ENCODE measurements at places on chromosomes 4 and X. TPM values are rescaled to one million over a fixed set of nuclear protein-coding genes. Genes with fewer than 3 reads are reported as not detected.

GRCh38 chrX:70444946-70445656 is 466 bp downstream of the DLG3 start:
- peaks cover 18% of the 10 kb centered on the region for H3K27me3 ChIP-seq
- H3K27ac ChIP-seq: no peak overlapping the region
- H3K4me3 ChIP-seq: peak overlapping the region; percentile 19
- peaks cover 3% of the 10 kb centered on the region for H3K4me1 ChIP-seq
- no peaks in the 10 kb centered on the region for H3K36me3 ChIP-seq
- DNase-seq: no peak

GRCh38 chr4:27592738-27593137 is 732.1 kb downstream of the STIM2 start:
- no peak for DNase-seq
- H3K27ac ChIP-seq: no peak overlapping the region
- H3K27me3 ChIP-seq: no peaks in the 10 kb centered on the region
- no peaks in the 10 kb centered on the region for H3K36me3 ChIP-seq

DNA sequence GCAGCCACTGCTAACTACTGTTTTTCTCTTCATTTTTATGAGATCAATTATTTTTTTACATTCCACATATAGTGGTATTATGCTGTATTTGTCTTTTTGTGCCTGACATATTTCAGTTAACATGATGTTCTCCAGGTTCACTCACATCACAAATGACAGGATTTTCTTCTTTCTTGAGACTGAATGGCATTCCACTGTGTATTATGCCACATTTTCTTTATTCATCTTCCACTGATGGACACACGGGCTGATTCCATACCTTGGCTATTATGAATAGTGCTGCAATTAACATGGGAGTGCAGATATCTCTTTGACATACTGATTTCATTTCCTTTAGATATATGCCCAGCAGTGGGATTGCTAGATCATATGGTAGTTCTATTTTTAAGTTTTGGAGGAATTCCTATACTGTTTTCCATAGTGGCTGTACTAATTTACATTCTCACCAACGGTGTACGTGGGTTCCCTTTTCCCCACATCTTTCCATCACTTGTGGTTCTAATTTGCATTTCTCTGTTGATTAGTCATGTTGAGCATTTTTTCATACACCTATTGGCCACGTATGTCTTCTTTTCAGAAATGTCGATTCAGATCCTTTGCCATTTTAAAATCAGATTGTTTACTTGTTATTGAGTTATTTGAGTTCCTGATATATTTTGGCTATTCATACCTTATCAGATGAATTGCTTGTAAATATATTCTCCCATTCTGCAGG is 14.9 kb upstream of the ZCCHC4 start:
- no peak overlapping the region for H3K4me3 ChIP-seq
- no peaks in the 10 kb centered on the region for H3K27me3 ChIP-seq
- no peaks in the 10 kb centered on the region for H3K4me1 ChIP-seq
- no peak overlapping the region for H3K27ac ChIP-seq

- H3K4me1 ChIP-seq: no peaks in the 10 kb centered on the region
- no peak overlapping the region for H3K4me3 ChIP-seq
- no peak overlapping the region for H3K27ac ChIP-seq
- DNase-seq: no peak
- no peaks in the 10 kb centered on the region for H3K27me3 ChIP-seq
- H3K36me3 ChIP-seq: no peaks in the 10 kb centered on the region
Observed at GRCh38 chr4:141376769-141377168, 156.1 kb downstream of the ZNF330 start.

DNA sequence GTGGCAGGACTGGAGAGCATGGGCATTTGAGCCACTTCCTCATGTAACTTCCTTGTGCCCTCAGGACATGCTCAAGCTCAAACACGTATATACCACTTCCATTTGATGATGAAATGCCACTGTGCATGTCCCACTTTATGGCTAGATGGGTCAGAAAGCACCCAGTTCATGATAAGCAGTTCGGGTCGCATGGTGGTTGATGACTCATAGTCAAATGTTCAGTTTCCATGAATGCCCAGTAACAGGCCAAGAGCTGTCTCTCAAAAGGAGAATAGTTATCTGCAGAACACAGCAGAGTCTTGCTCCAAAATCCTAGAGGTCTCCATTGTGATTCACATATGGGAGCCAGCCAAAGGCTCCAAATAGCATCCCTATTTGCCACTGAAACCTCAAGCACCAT is 48.9 kb upstream of the SPIN3 start:
- no peaks in the 10 kb centered on the region for H3K36me3 ChIP-seq
- no peaks in the 10 kb centered on the region for H3K4me1 ChIP-seq

DNA sequence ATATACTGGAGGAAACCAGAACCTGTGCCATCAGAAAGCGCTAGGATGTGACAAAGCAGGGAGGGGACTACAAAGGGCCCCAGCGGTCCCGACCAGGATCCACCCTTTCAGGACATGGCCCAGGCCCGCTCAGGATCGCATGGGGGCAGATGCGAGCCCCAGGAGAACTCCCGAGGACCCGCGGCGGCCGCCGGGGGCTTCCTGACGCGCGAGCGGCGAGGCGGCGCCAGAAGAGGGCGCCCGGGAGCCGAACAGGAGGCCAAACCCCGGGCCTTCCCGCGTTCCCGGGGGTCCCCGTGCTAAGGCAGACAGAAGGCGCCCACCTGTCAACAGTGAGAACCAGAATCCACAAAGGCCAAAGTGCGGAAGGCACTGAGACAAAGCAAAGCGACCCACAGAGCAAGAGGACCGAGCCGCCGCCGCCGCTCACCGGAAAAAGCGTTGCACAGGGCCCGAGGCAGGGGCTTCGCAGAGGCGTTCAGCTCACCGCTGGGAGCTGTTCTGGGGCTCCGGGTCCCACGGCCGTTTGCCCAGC is 7.3 kb upstream of the OPN1LW start:
- no peaks in the 10 kb centered on the region for H3K36me3 ChIP-seq
- no peaks in the 10 kb centered on the region for H3K27me3 ChIP-seq
- H3K4me3 ChIP-seq: peak overlapping the region; percentile 42
- peak; percentile 72 for DNase-seq

GRCh38 chr4:129543299-129543698 is 447.3 kb downstream of the C4orf33 start:
- H3K4me3 ChIP-seq: no peak overlapping the region
- no peaks in the 10 kb centered on the region for H3K27me3 ChIP-seq
- H3K36me3 ChIP-seq: no peaks in the 10 kb centered on the region
- H3K27ac ChIP-seq: no peak overlapping the region

DNA sequence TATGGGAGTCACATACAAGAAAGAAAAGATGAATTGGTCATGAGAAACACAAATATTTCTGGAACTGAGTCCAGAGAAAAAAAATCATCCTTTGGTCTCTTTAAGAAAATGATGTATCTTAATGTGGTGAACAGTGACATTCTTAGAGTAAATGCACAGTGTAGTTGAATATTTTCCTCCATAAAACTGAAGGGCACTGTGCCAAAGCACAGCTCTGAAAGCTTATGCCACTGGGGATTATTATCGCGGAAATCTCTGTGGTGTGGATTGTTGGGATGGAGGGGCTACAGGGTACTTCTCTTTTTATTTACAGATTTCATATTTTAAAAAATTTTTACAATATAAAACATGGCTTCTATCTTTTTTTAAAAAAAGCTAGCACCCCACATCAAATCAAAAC is 908.1 kb downstream of the CCSER1 start:
- H3K36me3 ChIP-seq: no peaks in the 10 kb centered on the region
- H3K27me3 ChIP-seq: no peaks in the 10 kb centered on the region
- no peak overlapping the region for H3K27ac ChIP-seq
- no peak for DNase-seq

GRCh38 chrX:44382871-44383270 is 39.4 kb upstream of the EFHC2 start:
- H3K27ac ChIP-seq: no peak overlapping the region
- no peak for DNase-seq
- H3K4me3 ChIP-seq: no peak overlapping the region
- no peaks in the 10 kb centered on the region for H3K4me1 ChIP-seq

DNA sequence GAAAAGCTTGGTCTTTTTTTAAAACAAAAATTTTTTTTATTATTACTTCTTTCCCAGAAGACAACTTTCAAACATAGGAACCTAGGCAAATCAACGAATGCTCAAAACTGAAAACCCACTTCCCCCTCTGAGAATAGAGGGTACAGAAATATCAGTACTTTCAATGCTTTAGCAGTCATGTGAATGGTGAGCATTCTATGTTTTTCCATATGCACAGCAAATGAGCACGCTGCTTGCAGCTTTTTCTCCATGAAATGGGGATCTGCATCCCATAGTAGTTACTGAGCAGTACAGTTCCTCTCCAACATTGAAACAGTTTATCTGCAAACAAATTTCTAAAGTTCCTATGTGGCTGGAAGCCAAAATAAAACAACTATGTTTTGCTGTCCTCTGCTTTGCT is 108.4 kb upstream of the BMP2K start:
- H3K4me1 ChIP-seq: peaks cover 26% of the 10 kb centered on the region
- no peaks in the 10 kb centered on the region for H3K27me3 ChIP-seq
- no peak overlapping the region for H3K4me3 ChIP-seq
- no peaks in the 10 kb centered on the region for H3K36me3 ChIP-seq

The FAT4 gene
- total RNA-seq: 15.2 TPM

The GPRIN3 gene
- 34.2 TPM for total RNA-seq

The SUPT20HL1 gene
- not detected for total RNA-seq
